Smooth muscle cell of the brain vasculature (primary cell): ENCODE measurements at places on chromosomes 11 and 22.

DNA sequence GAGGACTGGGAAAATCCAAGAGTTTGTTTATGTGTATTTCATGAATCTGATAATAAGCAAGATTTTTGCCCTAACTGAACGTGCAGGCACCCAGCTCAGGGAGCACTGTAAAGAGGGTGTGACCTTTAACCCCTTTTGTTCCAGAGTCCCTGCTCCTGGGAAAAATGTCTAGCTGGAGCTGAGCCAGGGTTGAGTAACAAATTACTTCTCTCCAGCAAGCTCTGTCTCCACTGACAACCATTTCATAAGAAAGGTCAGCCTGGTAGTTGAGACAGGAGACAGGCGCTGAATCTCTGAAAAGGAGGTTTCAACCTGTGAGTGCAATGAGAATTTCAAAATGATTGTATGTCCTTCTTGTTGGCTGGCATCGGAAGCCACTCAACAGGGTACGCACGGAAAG, 156.4 kb upstream of the NARS2 start:
- no peak for DNase-seq

- no peak for DNase-seq
These were observed 15.6 kb upstream of the OR51L1 start for GRCh38 chr11:4979036-4979435.

- DNase-seq = no peak
These were observed 58.4 kb upstream of the GAB2 start for GRCh38 chr11:78476066-78476465.

DNA sequence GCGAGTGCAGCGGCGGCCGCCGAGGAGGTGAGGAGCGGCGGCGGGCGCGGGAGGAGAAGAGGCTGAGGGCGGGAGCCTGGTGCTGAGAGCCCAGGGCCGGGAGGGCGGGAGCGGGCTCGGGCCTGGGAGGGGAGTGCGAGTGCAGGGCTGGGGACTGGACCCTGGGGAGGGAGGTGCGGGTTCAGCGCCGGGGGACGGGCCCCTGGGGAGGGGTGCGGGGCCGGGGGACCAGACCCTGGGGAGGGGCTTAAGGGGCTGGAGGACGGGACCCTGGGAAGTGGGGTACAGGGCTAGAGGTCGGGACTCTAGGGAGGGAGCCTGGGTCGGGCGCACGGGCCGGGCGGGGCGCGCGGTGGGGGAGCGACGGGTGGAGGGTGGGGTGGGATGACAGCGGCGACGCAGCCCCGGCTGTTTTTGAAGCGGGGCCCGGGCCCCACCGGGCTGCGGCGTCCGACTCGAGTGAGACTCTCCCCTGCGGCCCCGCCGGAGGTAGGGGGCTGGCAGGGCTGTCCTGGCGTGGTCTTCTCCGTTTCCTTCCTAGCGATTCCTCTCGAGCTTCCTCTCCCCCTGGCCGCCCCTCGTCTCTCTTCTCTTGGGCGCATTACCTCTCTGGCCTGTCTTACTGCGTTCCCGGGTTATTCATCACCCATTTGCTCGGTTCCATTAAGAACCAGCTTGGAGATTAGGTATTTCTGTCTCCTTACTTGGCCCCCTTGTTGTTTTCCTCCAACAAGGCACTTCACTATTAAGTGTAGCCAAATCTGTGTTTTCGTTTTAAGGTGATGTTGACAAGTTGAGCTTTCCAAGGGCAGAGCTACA, 754 bp downstream of the NUP50 start:
- no peak for DNase-seq

DNA sequence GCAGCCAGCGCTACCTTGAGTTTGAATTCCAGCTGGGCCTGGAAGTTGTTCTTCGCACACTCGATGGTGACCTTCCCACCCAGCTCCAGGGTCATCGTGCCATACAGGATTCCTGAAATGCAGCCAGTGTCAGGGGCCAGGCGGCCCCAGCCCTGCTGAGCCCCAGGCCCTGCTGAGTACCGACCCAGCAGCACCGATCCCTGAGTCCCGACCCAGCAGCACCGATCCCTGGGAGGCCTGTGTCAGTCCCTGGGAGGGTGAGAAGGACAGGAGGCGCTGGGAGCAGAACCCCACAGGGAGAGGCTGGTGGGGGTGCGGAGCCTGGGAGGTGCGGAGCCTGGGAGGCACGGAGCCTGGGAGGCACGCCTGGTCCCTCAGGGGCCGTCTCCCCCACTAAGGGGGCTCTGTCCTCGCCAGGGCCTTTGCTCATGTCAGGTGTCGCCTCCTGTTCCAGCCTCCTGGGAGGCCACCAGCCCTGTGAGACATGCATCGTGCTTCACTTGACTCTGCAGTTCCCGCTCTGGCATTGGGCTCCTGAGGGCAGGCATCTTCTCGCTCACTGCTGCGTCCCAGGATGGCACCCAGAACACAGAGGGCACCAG, 37.1 kb upstream of the CARS1 start:
- no peak for DNase-seq

DNA sequence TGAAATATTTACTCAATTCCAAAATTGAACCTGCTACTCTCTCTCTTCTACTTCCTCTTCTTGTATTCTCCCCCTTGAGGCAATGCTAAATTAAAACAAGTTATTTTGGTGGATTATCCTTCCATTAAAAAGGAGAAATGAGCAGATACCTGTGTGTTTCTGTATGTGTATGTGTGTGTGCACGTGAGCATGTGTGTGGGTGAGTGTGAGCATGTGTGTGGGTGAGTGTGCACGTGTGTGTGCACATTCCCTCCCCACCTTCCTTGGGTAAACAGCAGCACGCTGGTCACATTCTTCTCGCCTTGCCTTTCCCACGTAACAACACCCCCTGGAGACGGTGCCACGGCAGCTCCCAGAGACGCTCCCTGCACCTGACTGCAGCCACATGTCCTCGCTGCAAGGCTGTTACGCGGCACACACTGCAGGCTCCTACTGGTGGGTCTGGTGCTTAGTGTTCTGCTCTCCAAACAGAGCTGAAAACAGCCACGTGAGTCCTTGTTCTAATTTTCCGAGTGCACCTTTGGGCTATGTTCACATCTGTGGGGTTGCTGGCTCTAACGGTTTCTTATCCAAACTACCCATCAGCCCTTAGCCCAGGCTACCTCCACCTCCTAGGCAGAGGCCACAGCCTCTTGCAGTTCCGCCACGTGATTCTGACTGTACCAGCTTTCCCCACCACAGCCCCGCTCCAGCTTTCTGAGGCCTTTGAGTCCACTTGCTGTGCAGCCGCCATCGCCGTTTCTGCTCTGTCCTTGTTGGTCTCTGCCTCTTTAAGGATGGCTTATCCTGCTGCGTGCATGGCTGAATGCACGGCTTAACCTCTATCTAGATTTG, 123.4 kb downstream of the CTTN start:
- DNase-seq = no peak

DNA sequence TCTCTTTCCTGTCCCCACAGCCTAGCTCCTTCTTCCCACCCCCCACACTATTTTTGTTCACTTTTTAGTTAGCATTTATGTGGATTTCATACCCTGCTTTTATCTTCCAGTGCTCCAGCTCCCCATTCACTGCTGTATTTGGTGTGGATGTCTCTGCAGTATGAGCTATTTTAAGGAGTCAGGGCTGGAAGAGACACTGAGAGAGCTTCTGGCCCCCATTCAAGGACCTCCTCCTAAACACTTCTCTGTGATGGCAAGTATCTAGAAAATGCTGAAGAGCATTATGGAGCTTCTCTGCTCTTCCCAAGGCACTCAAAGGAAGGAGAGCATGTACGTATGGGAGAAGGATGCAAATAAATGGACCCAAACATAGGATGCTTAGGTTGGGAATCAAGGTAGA, 79.5 kb downstream of the RAB30 start:
- DNase-seq = no peak

DNA sequence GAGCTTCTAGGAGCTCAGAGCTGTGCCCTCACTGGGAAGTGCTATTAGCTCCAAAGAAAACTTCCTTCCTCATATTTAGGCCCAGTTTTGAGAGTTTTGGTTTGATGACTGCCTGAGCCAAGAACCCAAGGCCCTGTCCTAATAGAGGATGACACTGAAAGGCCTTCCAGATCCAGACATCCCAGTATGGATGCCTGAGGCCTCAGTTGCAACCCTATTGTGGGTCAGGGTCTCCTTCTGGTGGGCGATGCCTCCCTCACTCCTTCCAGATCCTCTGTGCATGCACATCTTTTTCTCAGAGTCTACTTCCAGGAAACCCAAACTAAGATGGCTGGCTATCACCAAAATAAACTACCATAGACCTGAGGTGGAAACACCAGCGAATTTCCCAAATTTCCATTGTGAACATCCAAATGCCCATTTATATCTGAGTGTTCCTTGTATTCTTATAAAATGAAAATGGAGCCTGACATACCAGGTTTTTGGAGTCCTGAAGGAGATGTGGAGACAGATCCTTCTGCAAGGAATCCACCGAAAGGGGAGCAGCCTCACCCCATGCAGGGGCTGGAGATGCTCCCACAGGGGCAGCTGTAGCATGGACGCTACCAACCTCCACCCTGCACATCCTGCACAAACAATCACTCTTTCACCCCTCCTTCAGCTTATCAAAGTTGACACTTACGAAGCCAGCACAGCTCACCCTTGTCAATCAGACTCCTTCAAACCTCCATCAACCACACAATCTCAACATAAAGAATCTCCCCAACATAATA, 61.1 kb downstream of the GGTLC2 start:
- DNase-seq = no peak

DNA sequence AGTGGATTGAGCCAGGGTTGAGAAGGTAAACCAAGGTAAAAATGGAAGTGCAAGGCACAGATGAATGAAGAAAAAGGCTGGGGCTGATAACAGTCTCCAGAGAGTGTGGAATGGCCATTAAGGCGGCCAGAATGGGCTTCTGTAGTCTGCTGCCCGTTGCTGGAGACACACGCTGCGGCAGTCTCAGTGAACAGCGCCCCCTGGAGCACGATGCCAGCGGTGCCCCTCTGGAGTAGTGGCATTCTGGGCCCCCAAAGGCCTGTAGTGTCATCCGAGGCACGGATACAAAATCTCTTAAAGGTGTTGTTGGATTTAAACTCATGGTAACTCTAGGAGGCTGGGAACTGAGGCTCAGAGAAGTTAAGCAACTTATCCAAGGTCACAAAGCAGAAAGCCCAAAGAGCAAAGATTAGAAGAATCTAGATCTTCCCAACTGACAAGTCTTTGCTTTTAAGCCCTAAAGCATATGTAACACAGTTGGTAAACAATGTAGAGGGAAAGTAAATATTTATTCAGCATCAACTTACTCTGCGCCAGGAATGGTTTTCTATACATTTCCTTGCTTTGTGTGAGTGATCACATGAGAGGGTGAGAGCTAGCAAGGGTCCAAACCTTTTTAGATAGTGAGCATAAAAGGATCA, 18.2 kb downstream of the KCNJ1 start:
- DNase-seq = no peak

DNA sequence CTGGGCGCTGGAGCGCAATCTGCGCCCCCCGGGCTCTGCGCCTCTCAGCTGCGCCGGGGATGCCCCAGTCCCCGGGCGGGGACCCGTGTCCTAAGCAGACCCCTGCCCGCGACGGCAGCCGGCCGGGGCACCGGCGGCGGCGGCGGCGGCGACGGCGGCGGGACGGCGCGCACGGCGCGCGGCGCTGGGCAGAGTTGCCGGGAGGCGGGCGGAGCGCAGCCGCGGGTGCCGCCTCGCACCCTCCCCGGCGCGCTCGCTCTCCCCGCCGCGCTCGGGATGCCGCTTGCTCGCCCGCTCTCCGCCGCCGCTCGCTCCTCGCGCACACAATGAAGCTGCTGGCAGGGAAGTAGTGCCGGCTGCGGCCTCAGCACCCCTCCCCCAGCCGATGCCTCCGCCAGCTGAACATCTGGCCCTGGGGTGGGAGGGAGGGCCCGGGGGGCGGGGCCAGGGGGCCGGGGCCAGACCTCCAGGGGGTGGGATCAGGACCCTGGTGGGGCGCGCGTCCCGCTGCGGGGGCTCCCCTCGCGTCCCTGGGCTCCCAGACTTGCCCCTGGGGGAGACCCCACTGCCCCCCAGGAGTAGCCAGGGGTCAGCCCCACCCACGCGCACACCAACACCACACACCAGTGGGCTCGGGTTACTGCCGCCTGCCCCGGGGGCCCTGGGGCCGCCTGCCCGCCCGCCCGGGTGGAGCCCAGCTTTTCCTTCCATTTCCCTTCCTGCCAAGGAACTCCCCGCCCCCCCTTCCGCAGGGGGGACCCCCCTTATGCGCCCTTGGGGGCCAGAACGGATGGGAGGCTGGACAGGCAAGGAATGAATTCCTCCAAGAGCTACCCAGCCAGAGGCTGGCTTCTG, at the start of gene RCOR2:
Gene RCOR2, minus strand, starts transcription at position 328 of the 855 bp plus-strand sequence. CDS start 708 bp downstream, outside the sequence.
- DNase-seq = no peak
